IPS-NIHi11 (cell line): ENCODE measurements at places on chromosomes 12 and 14.

DNA sequence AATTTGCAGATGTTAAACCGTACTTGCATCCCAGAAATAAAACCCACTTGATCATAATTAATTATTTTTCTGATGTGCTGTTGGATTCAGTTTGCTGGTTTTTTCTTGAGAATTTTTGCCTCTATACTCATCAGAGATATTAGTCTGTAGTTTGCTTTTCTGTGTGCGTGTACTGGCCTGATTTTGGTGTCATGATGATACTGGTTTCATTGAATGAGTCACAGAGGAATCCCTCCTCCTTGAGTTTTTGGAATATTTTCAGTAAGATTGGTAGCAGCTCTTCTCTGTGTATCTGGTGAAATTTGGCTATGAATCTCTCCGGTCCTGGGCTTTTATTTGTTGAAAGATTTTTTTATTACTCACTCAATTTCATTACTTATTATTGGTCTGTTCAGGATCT is 100.4 kb upstream of the PMCH start:
- no peak for DNase-seq

DNA sequence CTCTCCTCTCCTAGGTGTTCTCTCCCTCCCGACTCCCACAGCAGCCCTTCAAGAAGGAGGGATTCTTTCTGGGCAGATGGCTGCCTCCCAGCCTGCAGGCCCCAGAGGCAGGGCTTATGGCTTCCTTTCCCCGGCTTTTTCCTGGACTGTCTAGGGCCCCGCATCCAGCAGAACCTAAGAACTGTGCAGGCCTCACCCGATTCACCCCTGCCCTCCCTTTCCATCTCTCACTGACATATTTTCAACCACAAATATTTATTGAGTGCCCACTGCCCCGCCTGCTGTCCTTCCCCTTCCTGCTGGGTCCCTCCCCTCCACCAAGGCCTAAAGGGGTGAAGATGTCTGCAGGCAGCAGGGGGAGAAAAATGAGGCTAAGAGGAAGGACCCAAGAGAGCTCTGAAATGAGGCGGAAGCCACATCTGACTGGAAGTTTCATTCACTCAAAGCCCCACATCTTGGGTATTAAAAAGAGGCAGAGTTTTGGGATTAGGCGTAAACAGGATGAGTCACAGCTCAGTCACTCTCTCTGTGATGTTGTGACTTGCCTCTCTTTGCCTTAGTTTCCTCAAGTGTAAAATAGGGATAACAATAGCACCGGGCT is 2.9 kb downstream of the SCNN1A start:
- DNase-seq = no peak

DNA sequence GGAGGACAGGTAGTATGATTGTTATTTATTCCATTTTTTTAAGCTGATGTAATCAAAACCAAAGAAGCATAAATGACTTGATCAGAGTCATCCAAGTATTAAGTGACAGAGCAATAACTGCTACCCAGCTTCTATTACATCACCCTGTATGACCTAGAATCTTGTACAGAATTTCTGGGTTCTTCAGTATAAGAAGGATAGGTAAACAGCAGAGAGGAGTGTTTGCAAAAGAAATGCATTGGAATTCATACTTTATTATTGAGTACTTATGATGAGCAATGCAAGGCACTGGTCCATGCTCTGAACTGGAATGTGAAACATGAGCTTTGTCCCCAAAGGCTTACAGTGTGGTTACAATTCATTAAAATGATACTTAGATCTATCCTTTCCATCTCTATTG is 916.8 kb downstream of the DIO2 start:
- DNase-seq = no peak

- DNase-seq = no peak
Observed at GRCh38 chr12:67241482-67241881, 27.7 kb upstream of the CAND1 start.

DNA sequence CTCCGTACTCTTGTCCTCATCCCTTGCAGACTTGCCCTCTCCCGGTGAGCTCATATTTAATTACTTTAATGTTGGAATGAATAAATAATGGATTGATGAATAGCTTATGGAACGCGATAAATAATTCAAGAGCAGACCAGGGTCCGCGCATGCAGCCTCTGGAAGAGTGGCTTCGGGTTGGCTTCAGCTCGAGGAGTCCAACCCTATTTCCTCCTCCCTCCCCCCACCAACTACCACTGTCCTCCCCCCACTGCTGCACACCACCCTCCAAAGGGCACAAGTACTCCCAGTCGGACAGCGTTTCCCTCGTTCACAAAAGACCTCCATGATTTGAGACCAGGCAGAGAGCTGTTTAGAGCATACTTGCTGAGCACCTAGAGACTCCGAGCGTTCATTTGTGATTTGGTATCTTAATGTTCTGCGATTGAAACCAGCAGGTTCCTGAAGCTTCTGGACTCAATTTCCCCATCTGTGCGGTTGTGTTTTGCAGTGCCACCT is 647 bp upstream of the SIX1 start:
- no peak for DNase-seq

GRCh38 chr14:91866511-91867295 is 633 bp downstream of the TC2N start:
- DNase-seq = no peak

GRCh38 chr12:103558879-103559278 is 28.2 kb upstream of the STAB2 start:
- no peak for DNase-seq

DNA sequence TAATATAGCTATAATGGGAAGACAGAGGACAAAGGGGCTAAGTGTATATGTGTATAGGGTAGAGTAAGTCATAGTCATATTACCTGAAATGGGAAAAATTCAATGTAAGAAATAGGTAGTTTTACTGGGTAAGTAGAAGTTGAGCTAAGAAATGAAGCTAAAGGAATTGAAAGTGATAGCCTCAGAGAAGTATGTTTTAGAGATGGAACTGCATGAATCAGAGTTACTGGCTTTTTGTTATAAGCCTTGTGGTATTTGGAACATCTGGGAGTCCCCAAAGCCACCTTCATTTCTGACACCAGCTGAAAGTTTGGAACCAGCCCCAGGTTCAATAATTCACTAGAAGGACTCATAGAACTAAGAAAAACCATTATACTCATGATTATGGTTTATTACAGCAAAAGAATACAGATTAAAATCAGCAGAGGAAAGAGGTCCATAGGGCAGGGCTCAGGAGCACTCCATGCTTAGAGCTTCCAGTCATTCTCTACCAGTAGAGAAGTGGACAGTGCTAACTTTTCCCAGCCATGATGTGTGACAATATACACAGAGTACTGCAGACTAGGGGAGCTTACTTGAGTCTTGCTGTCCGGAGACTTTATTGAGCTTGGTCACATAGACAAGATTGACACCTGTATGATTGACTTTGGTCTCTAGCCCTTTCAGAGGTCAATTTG is 9.8 kb upstream of the IFNG start:
- DNase-seq = no peak

DNA sequence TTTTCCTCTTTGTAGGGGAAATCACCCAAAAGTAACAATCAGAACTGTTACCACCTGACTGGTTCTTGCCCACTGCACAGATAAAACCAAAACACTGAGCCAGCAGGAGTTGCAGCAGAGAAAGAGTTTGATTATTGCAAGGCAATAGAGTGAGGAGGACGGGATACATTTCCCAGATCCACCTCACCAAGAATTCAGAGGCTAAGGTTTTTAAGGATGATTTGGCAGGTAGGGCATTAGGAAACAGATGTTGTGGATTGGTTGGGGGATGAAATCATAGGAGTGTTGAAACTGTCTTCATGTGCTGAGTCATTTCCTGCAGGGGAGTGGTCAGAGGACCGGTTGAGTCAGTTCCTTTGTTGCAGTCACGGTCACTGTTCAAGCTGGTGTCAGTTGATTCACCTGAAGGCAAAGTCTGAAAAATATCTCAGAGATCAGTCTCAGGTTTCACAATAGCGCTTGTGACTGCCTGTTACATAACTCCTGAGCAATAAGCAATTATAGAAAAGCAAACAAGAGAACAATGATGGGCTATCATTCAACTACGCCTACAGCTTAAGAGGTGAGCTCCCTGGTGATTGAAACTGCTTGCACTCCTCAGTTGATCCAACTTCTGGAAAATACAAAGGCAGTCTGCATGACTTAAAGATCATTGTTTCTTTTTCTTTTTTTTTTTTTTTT is 20.3 kb upstream of the AMN1 start:
- DNase-seq = peak; percentile 70

GRCh38 chr12:127209318-127209717 is 1057.7 kb upstream of the TMEM132C start:
- no peak for DNase-seq

DNA sequence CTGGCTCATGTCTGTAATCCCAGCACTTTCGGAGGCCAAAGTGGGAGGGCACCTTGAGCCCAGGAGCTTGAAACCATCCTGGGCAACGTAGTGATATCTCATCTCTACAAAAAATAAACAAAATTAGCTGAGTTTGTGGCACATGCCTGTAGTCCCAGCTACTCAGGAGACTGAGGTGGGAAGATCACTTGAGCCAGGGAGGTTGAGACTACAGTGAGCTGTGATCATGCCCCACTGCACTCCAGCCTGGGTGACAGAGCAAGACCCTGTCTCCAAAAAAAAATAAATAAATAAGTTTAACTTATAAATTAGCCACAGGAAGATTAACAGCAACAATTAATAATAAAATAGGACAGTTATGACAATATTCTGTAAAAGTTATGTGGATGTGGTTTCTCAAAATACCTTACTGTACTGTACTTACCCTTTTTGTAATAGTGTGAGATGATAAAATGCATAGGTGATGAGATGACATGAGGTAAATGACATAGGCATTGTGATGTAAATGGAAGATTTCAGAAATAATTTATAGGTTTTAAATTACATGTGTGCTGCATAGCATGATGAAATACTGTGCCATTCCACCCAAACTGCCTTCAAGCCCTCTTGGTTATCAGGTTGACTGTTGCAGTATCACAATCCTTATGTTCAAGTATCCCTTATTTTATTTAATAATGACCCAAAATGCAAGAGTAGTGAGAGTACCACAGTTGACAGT is 22.0 kb downstream of the USP15 start:
- DNase-seq = no peak

DNA sequence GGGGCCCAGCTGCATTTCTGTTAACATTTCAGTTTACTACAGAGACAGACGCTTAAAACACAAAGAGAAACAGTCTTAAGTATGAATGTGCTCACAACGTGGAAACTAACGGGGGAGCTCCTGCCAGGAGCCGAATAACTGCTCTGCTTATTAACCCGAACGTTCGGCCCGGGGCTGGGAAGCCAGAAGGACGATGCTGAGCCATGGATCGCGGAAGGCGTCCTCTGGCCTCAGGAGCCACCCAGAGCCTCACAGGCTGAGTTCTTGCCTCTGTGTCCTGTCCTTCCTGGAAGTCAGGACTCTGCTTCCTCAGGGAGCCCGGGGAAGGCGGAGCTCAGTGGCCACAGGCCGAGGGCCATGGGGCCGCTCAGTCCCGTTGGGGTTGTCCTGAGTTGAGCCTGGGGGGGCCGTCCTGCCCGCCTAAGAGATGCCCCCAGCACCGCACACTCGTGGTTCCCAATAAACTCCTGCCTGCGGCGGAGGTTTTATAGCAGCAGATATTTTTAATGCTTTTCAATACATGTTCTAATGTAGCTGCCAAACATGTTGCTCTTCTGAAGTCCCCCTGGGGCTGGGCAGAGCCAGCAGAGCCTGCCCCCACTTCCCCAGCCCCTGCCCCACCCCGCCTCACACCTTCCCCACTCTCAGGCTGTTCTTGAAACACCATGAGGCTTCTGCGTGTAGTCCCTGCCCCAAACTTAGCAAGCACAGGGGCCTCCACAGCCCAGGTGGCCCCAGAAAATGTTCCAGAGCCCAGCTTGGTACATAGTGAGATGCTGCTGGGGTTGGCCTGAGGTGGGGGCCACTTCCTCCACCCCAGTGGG is 3.4 kb upstream of the TEX22 start:
- no peak for DNase-seq

DNA sequence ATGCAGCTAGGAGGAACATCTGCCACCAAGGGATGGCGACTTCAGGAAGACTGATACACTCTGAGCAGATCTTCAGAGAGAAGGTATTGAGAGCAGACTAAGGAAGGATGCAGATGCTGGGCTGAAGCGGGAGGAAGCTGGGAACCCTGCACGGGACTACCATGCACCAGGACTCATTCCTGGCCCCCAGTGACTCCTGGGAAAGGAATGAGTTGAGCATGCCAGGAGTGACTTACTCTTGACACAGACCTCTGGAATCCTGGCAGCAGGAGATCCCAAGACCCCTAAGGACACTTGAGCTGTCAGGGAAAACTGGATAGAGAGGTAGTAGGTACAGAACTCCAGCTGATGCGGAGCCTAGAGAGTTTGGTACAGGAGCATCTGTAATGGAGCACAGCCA is 336.1 kb downstream of the RPS29 start:
- DNase-seq = no peak
